ENCODE measurements at places on chromosomes 5 and 9. TPM values are rescaled to one million over a fixed set of nuclear protein-coding genes. Genes with fewer than 3 reads are reported as not detected.

DNA sequence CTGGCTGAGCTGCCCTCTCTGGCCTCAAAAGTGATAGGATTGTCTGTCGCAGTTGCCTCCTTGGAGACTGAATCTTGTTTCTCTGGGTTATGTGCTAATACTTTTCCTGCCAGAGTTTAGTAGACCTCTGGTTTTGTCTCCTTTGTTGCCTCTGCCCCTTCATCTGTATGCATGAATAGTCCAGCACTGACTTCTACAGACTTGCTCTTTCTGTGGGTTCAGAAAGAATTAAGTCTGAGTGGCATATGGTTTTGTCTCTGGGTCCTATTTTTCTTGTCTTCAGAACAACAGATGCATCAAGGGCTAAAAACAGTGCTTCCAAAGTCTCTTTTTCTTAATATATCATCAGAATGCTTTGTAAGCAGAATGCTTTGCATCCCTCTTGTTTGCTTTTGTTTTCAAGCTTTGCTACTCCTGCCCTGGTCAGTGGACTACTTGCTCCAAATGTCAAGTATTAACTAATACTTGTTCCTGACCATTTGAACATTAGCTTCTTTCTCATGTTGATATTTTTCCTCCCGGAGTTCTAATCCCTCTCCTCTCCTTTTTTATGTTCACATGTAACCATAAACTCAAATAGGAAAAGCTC is 131.7 kb downstream of the UNC13B start:
- no peak for DNase-seq

The ATP10B gene
- not detected for total RNA-seq

DNA sequence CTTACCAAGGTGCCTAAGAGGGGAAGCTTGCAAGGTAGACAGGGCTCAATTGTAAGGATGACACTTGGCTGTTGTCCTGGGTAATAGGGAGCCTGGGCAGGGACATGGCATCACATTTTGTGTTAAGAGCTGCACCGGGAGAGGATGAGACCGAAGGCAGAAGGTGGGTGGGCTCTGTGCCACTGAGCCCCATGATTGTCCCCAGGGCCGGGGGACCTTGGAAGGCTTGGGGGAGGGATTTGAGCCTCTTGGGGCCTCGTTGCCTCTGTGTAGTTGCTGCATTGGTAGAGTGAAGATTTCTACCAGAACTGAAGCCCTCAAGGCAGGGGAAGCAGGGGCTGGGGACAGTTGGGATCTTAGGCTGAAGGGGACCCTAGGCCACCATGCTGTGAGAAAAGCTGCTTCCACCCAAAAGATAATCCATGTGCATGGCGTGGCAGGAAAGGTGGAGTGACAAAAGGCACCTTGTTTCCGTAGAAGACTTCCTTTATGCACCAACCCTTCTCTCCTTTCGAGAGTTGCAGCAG is 11.9 kb downstream of the FGF18 start:
- DNase-seq: no peak

DNA sequence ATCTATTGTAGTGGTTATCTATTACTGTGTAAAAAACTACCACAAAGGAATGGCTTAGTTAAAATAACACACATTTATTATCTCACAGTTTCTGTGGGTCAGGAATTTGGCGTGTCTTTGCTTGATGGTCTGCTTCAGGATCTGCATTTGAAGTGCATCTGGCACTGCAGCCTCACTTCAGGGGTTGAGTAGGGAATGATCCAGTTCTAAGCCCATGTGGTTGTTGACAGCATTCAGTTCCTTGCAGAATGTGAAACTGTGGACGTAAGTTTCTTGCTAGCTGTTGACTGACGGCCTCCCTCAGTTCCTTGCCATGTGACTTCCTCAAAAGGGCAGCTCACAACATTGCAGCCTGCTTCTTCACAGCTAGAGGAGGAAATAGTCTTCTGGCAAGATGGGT is 2.1 kb upstream of the OGN start:
- no peak for DNase-seq

The PCDHB3 gene
- not detected for total RNA-seq

- DNase-seq: no peak
These were observed 56.5 kb downstream of the SIL1 start for GRCh38 chr5:139141446-139142204.

GRCh38 chr5:168365581-168366081 is 74.2 kb downstream of the WWC1 start:
- DNase-seq: no peak

- DNase-seq: no peak
These were observed 65.5 kb downstream of the MAP1B start for GRCh38 chr5:72172786-72173185.

GRCh38 chr5:98076501-98076900 is 697.0 kb upstream of the RGMB start:
- no peak for DNase-seq

- DNase-seq: no peak
These were observed 29.3 kb downstream of the TRIM32 start for GRCh38 chr9:116716438-116716837.

The NR6A1 gene
- total RNA-seq: 1.1 TPM

The GLRA1 gene
- total RNA-seq: not detected

The TRPM6 gene
- total RNA-seq: not detected

DNA sequence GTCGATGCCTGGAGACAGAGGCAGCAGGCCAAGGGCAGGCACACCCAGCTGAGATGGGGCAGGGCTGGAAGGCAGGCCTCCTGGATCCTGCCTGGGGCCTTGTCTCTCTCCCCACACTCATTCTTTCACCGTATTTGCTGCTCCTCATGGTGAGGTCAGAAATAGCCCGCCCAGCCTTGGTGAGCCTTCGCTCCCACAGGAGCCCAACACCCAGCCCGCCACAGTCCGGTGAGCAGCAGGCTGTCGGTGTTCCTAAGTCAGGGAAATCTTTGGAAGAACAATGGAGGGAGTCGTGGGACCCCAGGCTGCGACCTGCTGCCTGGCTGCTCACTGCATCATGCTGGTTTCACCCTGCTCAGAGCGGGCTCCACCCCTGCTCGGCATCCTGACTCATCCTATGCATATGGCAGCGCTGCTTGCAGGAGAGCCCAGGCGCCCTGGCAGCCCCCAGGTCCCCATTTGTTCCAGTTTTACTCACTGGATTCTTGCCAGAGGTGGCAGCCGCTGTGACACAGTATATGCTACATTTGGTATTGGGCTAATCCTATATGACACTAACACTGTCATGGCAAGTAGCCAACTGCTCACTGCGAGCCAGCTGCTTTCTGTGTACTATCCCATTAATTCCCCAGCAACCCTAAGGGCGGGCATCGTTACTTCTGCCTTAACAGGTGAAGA is 53.2 kb upstream of the NCS1 start:
- no peak for DNase-seq

DNA sequence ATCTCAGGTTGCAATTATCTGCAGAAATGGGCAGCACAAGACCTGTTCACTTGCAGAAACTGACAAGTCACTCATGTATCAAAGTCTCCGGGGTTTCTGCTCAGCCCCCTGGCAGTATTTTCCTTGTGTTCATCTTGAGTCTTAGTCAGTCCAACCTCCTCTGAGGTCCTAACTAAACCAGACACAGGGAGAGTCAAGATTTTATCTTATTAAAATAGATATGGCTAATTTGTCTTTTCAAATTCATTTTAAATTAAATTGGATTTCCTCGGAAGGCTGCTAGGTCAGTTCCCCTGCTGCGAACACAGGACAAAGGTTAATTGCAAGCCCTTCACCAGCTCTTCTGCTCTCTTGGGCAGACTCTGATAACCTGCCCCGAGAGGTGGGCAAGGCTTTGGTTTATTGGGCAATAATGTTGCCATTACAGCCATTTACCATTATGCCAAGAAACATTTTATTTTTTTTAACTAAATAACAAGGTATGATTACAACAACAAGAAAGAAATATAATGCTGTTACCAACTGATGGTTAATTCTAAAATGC is 103.5 kb downstream of the MAPKAP1 start:
- DNase-seq: no peak

- DNase-seq: no peak
These were observed 11.6 kb downstream of the SEPTIN8 start for GRCh38 chr5:132765311-132766019.

DNA sequence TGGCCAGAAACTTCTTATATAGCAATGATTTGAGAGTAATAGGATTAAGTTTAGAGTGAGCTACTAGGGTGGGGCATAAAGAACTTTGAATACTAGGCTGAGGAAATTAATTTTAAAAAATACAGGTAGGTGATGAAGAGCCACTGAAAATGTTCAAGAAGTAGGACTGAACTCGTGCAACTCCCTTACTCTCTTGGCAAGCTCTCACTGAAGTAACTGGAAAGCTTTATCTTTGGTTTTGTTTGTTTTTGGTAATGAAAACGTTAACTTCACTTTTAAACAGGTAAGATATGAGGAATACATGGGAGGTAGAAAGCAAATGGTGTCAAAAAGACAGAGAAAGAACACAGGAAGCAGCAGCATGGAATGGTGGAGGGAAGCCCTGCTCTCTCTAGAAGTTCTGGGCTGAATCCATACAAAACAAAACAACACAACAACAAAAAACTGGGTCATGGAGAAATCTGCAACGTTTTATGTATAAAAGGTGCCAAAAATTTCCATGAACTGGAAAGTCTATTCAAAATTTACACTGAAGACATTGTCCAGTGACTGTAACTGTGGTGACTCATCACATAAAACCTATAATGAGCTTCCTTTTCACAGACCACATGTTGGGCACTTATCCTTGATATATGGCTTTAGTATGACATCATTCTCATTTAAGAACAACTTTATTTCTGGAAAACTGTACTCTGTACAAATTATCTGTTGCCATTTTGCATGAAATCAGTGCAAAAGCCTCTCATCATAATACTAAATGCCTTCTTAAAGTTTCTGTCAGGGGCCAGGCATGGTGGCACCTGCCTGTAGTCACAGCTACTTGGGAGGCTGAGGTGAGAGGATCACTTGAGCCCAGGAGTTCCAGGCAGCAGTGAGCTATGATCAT is 91.2 kb upstream of the CHD1 start:
- DNase-seq: peak; percentile 92

- no peak for DNase-seq
These were observed 77.8 kb upstream of the PRRC1 start for GRCh38 chr5:127439644-127440043.

DNA sequence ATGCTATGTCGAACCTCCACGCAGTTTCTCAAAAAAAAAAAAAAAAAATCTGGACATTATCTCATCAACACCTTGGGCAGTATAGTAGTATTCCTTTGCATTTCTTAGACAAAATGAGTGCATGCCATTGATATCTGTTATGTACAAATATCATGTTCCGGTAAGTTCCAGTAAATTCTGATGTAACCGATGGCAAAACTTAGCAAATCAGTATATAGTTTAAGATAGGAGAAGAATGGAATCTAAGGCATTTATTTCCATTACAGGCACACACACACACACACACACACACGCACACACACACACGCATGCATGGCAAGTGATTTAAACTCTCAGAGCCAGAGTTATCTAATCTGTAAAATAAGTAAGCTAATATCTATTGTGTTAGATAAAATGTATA is 356.5 kb upstream of the TUSC1 start:
- no peak for DNase-seq

DNA sequence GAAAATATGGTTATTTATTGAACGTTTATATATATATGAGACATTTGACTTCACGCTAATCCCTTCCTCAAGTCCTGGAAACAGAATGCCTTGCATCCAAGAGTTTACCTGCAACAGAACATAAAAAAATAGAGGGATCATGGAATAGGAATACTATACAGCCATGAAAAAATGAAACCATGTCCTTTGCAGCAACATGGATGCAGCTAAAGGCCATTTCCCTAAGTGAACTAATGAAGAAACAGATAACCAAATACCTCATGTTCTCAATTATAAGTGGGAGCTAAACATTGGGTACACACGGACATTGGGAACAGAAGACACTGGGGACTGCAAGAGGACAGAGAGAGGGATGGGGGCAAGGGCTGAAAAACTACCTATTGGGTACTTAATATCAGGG is 13.0 kb downstream of the BAAT start:
- DNase-seq: no peak

The CCNI2 gene
- total RNA-seq: not detected

DNA sequence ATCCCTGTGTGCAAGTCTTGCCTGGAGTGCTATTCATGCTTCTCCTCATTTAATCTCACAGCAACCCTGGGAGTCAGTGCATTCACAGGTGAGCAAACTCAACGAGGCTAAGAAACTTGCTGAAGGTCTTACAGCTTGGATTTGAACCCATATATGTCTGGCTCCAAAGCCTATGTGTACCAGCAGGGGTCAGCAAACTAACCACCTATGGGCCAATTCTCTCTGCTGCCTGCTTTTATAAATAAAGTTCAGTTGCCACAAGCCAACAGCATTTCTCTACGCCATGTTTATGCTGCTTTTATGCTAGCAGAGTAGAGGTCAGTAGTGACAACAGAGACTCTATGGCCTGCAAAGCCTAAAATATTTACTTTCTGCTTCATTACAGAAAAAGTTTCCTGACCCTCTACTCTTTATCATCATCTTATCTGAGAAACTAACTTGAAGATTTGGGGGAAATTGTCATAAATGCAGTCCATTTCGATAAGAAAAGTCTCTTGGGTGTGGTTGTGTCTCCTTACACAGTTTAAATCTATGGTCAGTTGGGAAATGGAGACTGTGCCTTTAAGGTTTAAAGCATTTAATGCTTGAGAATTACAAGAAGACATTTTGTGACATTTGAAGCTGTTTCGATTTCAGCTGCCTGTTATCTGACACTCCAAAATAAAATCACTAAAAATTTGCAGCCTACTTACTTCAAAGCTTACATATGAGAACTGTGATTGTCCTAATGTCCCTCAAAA is 137.7 kb downstream of the PRELID2 start:
- peak; percentile 64 for DNase-seq

- DNase-seq: no peak
These were observed 9.3 kb upstream of the NRARP start for GRCh38 chr9:137311171-137311985.

- DNase-seq: no peak
These were observed 549.2 kb upstream of the DMAC1 start for GRCh38 chr9:8348756-8349155.

The GRM6 gene
- total RNA-seq: not detected

GRCh38 chr9:123326662-123327093 is 29.3 kb upstream of the CRB2 start:
- no peak for DNase-seq

DNA sequence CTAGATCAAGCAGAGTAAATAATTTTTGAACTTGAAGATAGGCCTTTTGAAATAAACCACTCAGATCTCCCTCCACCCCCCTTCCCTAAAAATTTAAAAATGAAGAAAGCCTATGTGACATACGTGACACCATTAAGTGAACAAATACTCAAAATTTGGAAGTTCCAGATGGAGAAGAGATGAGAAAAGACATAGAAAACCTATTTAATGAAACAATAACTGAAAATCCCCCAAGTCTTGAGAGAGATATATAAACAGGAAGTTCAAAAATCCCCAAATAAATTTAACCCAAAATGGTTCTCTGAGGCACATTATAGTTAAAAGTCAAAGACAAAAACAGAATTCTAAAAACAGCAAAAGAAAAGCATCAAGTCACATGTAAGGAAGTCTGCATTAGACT is 428.6 kb downstream of the PSAT1 start:
- DNase-seq: no peak

- no peak for DNase-seq
These were observed 135.4 kb upstream of the CKMT2 start for GRCh38 chr5:81097713-81098112.

The CRHBP gene
- total RNA-seq: 0.20 TPM

The PCDHA13 gene
- total RNA-seq: not detected

GRCh38 chr5:120695368-120695880 is 231.3 kb downstream of the PRR16 start:
- no peak for DNase-seq
